T-helper 22 cell (primary cell): ENCODE measurements at places on chromosomes 2 and 18.

- no peak for DNase-seq
Measured at GRCh38 chr2:86033751-86034692, 71.7 kb downstream of the POLR1A start.

DNA sequence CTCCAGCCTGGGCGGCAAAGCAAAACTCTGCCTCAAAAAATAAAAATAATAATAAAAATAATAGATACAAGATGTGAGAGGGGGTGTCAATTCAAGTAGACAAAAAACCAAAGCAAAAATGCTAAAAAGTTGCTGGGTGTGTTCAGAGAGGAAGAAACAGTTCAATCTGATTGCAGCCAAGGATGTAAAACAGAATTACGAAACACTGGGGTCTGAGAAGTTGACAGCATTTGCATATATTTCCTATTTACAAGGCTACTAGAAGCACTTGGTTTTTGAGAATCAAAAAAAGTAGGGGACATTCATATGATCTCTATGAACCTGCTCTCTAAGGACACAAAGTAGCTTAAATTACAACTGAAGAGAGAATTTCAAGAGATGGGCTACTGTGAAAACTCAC lies 7.6 kb downstream of the TRIP12 start:
- no peak for DNase-seq

DNA sequence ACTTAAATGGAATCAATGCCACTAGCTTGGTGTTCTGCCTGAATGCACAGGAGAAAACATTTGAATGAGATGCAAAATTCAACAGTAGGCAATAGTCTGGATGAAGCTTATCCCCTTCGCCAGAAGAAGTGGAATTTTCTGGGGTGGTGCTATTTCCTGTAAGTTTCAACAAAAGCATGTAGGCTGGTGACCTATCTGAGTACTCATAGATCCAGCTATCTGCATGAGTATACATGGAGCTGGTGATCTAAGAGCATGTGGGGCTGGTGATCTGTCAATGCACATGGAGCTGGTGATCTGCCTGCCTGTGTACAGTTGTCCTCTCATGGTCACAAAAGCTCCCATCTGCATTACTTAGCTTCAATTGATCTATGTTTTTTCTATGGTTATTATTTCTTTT lies 71.2 kb downstream of the SLC9A4 start:
- no peak for DNase-seq

DNA sequence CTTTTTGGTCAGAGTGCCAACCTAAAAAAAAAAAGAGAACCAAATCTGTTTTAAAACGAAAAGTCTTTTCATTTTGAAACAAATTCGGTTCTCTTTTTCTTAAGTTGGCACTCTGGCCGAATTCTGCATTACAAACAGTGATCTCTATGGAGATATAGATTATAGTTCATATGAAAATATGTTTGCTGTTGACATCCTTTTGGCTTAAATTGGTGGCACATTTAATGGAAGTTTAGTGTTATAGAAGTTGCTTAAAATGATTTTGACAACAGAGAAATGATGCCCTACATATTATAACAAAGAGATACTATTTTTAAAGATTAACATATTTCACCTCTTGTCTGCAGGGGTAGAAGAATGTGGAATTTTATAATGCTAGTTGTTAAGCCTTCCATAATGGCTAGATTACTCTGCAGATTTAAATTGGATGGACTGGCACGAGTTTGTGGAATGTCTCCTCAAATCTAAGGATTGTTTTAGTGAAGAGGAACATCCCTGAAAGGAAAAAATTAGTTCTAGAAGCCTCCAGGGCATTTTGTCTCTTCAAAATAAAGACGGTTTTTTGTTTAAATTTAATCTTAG lies 222.9 kb upstream of the CDH2 start:
- no peak for DNase-seq

- no peak for DNase-seq
Measured at GRCh38 chr2:138779781-138780445, at the start of gene NXPH2. TSS of gene NXPH2 (minus strand) at chr2:138780390. CDS start at chr2:138780241, 149 bp downstream.

GRCh38 chr2:188937228-188938220 lies 36.6 kb upstream of the COL3A1 start:
- no peak for DNase-seq

GRCh38 chr2:36367486-36367885 lies 11.9 kb downstream of the CRIM1 start:
- no peak for DNase-seq

DNA sequence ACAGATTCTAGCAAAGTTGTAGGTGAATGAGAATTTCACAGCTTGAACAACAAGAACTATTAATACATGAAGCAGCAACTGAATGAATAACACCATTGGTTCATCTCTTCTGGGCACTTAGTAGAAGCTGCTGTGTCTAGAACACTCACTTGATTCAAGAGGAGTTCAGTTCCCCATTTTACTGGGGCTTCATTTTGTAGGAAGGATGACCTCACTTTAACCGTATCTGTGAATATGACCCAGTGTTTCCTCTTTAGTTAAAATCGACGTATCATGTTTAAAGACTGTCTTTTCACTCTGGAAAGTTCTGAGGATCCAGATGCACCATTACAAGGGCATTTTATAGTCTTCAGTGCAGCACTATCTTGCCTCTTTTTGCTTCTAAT lies 47.8 kb downstream of the LRRTM1 start:
- no peak for DNase-seq
